SHP77 (cell line): ENCODE measurements at places on chromosomes 1 and 21.
A peak's percentile ranks its signal among the peaks of the same experiment; 100 is the strongest.

DNA sequence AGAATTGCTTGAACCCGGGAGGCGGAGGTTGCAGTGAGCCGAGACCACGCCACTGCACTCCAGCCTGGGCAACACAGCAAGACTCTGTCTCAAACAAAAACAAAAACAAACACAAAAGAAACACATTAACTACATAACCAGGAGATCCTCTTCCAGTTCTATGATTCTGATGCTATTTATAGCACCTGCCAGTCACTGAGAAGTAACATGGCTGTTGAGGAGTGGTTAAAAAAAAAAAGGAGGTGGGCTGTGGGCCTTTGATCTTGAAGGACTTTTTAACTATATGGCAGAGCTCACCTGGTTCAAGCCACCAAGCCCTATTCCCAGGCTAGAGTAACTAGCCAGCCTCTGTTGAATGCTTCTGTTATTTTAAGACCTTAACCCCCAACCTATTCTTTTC lies 148.8 kb downstream of the ZBTB18 start:
- DNase-seq: no peak

GRCh38 chr1:45552331-45552730 lies 1.7 kb downstream of the AKR1A1 start:
- peak; percentile 10 for DNase-seq

GRCh38 chr1:17098446-17099317 lies 20.6 kb downstream of the PADI2 start:
- DNase-seq: no peak

DNA sequence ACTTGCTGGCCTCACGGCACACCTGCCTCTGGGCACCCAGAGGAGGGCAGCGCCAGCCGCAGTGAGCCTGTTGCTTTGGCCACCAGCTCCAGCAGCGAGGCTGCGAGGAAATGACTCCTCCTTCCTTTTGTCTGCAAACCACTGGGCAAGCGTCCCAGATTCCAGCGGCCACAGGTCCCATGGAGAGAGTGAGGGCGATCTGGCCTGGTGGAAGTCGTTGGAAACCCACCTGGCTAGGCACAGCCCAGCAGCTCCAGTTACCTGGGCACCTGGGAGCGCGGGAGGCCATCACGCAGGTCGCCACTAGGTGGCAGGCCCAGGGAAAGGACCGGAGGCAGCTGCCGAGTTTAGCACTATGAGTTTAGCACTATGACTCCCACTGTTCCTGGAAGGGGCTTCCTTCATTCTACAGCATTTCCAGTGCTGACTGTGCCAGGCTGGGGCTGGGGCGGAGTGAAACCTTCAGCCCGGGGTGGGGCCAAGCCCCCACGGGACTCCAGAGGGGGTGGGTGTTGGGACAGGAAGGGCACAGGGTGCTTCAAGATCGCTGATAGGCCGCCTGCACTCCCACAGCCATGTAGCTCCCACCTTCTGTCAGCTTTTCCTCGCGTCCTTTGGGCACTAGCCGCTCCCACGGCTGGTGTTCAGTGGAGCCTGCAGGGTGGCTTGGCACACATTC lies 1.1 kb upstream of the ESPN start:
- no peak for DNase-seq

DNA sequence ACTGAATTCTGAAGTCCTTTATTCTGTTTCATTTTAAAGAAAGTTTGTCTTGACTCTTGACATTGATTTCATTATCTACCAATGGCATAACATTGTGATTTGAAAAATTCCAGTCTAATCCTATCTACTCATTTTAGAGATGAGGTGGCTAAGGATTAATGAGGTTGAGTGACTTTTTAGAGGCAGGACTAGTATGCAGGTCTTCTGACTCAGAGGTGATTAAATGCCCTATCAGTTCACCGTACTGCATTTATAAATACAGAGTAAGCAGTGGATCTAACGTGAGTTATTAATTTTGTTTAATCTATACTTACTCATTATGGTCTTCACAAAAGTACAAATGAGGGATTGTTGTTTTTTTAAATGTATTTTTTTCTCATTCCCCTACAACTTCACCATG lies 277.6 kb downstream of the PTBP2 start:
- DNase-seq: no peak

DNA sequence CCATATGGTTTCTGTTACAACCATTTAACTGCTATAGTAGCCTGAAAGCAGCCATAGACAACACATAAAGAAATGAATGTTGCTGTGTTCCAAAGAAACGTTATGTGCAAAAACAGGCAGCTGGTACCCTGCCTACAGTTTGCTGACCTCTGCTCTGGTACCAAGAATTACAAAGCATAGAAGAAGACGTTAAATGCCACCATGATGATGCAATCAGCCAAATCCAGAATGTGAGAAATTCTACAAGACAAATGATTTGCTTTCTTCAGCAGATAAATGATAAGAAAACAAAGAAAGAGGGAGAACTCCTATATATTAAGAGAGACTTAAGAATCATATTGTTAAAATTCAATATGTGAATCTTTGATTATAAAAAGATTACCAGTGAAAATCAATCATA lies 97.8 kb upstream of the PDE4B start:
- DNase-seq: no peak

GRCh38 chr1:24801176-24801575 lies 55.9 kb downstream of the CLIC4 start:
- no peak for DNase-seq

GRCh38 chr1:47444297-47444561 lies 6.4 kb downstream of the FOXD2 start:
- no peak for DNase-seq

DNA sequence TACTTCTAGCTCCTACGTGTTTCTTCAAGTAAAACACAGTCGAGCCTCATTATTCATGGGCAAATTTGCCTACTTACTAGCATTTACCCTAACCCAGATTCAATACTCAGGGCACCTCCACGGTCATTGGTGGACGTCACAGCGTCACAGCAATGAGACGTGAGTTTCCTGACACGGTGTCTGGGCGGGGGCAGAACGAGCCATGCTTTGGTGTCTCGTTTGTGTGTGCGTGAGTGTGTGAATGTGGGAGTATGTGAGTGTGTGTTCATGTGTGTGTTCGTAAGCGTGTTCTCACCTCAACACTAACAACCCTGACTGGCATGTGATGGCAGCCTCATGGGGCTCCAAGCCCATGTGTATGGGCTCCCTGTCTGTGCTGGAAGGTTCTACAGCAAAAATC lies 17.5 kb upstream of the COL18A1 start:
- no peak for DNase-seq

DNA sequence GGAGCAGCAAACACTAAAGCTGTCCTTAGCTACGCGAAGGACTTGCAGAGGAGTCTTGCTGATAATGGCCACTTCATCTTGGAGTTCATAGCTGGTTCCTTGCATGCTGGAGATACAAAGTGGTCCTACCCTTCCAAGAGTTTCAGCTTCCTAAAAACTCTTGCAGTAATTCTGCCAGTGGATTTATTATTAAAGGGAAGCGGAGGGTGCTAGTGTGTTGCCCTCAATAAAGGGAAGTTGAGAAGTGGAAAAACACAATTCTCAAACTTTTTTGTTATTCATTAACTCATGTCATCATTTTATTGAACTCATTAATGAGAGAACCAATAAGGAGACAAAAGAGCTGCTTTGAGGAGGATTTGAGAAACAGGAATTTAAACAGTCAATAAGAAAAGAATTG lies 6.5 kb upstream of the HAPLN2 start:
- no peak for DNase-seq

DNA sequence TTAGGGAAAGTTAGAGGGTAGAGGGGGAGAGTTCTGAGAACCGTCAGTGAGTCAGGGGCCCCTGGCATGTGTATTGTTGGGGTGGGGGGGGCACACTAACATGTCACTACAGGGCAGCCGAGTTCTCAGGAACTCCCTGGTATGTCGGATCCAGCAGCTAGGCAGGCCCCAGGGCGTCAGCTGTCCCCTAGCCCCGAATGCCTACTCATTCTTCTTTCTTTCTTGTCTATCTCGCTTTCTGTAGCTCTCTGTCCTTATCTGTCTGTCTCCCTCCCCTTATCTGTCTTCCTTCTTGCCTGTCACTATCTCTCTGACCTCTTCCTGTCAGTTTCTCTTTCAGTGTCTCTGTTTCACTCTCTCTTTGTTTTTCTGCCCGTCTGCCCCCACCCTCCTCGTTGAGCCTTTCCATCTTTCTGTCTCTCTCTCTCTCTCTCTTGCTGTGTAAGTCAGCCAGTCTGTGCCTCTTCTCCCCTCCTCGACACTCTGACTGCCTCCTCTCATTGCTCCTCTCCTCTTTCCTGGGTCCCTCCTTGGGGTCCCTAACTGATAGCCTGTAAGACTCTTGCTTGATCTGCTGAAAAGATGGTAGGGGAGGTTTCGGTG lies 2.4 kb downstream of the NTRK1 start:
- DNase-seq: no peak

DNA sequence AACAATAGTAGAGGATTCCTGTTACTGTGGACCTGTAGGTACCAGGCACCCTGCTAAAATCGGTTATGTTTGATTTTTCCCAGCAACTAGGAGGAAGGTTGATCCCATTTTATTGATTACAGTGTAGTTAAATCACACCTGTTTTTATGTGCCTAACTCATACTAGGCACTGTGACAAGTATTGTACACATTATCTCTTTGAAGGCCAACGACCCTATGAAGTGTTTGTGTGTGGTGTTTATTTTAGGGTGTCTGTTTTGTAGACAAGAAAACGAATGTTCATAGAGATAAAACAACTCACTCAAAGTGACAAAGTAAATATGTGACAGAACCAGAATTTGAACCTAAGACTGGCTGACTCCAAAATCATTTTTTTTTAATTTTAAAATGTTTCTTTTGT lies 49.5 kb downstream of the FGGY start:
- no peak for DNase-seq

DNA sequence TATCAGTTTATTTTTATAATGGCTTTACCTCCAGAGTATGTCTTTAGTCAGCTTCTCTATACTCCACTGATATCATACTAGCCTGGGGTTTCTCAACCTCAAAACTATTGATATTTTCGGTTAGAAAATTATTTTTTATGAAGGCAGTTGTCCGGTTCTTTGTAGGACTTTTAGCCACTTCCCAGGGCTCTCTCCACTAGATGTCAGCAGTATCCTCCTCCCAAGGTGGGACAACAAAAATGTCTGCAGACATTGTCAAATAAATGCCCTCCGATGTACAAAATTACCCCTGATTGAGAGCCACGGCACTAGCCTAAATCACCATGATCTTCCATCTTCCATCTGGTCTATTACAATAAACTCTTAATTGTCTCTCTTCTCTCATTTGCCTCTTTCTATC lies 4.1 kb upstream of the GRIK1 start:
- DNase-seq: no peak

DNA sequence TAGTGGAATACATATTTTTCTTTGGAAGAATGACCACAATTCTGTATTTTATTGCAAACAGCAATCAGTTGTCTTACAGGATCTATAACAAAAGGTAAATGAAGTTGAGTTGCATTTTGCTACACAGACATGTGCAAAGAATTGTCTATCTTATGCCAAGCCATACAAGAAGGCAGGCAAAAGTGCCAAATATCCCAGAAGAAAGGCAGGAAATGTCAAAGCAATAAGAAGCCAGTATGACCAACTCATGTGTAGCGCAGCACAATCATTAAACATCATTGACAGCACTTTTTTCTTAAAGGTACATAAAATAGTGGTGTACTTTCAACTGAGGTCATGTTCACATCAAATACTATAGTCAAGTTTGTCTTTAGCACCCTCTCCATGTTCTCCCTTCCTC lies 42.7 kb downstream of the NIBAN1 start:
- DNase-seq: no peak

DNA sequence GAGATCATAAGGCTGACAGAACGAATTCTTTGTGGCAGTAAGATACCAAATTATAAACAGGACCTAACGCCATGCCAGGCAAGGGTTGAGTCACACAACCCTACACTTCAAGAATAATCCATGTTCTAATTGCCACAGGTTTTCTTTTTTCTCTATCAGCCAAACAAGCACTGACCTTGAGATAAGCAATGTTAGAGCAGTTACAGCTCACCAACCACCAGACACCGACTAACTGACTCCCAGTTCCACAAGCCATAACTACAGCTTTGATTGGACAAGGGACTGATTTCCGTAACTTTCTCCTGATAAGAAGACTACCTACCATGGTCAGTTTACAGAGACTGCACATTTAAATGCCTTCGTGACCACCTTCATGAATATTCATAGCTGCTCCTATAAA lies 149.6 kb downstream of the PTPRU start:
- DNase-seq: no peak

DNA sequence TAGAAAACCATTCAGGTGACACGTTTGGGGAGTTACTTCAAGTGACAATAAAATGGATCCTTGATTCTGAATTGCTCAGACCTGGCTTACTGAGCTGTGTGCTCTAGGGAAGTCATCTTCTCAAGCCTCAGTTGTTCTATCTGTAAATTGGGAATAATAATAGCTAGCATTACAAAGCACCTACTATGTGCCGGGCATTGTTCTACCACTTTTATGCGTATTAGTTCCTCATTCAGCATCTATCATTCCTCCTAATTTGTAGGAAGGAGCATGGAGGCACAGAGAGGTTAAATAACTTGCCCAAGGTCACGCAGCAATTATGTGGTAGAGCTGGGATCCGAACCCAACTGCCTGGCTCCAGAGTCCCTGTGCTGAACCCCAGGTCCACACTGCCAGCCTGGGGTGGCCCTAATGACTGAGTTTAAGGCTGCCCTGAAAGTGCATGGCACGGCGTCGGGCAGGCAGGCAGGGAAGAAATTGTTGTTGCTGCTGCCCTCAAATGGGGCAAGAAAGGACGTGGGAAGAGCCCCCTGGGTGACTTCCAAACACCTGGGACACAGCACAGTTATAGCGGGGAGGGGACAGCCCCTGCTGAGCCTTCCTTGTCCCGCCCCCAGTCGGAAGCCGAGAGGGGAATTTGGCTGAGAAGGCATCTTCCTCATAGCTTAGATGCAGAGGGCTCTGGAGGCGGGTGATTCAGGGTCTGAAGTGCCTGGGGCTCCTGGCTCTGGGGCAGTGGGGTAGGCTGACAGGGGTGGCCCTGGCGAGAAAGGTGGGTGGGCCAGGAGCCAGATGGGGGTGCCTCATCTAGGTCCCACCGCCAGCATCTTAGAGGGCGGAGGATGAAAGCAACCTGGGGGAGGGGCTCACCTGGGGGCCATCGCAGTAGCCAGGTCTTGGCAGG lies 86.5 kb upstream of the IFFO2 start:
- DNase-seq: no peak

- no peak for DNase-seq
Measured at GRCh38 chr1:108107658-108108057, 92.5 kb downstream of the SLC25A24 start.

GRCh38 chr1:239826736-239827135 lies 264.9 kb upstream of the FMN2 start:
- DNase-seq: no peak

DNA sequence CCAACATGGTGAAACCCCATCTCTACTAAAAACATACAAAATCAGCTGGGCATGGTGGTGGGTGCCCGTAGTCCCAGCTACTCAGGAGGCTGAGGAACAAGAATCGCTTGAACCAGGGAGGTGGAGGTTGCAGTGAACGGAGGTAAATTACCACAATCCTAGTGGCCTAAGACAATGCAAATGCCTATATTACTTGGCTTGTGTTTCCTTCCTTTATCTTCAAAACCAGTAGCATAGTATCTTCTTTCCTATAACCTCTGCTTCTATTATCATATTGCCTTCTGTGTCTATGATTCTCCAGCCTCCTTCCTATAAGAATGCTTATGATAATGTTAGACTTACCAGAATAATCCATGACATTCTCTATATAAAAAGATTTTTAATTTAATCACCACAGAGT lies 156.2 kb upstream of the RGS18 start:
- DNase-seq: no peak
